ENCODE measurements at places on chromosomes 3 and 15.

GRCh38 chr15:97597801-97598200 lies 362.7 kb upstream of the ARRDC4 start:
- DNase-seq: no peak

DNA sequence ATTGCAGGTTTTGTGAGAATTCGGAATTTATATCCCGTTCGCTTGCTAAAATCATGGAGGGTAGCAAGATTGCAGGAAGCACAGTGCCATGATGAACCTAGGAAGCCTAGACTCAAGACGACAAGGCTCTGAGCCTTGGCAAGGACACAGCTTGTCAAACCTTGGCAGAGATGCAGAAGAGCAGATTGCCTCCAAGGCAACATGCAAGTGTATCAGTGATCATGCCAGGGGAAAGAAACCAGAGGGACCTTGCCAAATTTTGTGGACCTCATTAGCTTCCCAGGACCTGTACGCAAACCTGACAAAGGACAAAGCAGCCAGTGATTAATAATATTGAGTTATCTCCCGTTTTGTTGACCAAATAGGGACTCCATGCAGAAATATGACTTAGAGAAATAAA lies 159.7 kb downstream of the GOLIM4 start:
- DNase-seq: no peak

GRCh38 chr3:150346981-150347863 lies 60.9 kb upstream of the TSC22D2 start:
- DNase-seq: no peak

- no peak for DNase-seq
Measured at GRCh38 chr3:122233101-122233952, 49.9 kb downstream of the CASR start.

GRCh38 chr15:31151301-31152233 lies 50.0 kb upstream of the TRPM1 start:
- no peak for DNase-seq

DNA sequence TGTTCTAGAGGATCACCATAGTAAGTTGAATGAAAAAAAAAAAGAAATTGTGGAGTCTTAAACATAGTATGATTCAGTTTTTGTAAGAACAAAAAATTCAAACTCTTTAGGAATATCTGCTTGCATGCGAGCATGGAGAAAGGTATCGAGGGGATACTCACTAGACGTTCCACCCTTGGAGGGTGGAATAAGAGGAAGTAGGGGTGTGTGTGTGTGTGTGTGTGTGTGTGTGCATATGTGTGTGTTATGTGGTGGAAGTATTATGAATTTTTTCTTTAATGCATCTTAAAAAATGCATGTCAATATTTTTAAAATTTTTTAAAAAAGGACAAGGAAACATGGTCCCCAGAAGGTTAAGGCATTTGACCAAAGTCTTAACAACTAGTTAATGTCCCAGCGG lies 26.5 kb upstream of the SIAH2 start:
- DNase-seq: no peak

GRCh38 chr15:56744701-56745683 lies 11.7 kb upstream of the ZNF280D start:
- DNase-seq: no peak

GRCh38 chr3:140076552-140076951 lies 141.6 kb downstream of the CLSTN2 start:
- DNase-seq: no peak

GRCh38 chr15:70354346-70354905 lies 256.7 kb upstream of the TLE3 start:
- no peak for DNase-seq

GRCh38 chr3:38108649-38109579 lies 28.0 kb downstream of the ACAA1 start:
- no peak for DNase-seq

GRCh38 chr3:125108833-125109535 lies 53.2 kb upstream of the HEG1 start:
- no peak for DNase-seq

- no peak for DNase-seq
Measured at GRCh38 chr15:24696842-24697241, 21.3 kb downstream of the NPAP1 start.

DNA sequence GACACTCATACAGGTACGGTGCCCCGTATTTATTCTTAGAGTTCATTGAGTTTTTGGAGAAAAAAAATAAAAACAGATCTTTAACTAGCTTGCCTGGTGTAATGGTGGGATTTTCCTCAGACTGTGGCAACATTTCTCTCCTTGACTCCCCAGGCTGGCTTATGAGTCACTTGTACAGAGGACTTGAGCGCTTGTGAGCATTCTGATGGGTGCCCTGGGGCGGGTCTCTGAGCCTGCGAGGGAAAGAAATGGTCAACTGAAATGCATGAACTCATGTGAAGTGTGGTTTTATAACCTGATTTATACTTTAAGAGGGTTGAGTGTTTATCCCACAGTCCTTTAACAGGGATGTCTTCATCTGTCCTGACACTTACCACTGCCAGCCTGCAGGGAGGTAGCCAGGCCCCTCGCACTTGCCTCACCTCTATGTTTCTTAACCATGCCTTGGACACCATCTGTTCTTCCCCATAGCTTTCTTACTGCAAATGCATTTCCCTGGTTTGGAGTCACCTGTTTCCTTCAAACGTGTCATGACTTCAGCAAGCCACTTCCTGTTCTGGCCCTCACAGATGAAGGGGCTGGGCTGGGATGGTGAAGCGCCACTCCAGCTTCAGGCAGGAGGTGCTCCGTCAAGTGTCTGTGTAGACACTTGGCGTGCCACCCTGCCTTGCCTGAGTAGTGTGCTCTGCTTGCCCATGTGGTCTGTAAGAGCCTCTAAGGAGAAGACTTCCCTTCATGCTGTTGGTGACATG lies 118.7 kb downstream of the PDE8A start:
- DNase-seq: no peak

GRCh38 chr3:174253196-174253823 lies 605.8 kb upstream of the NAALADL2 start:
- DNase-seq: no peak

DNA sequence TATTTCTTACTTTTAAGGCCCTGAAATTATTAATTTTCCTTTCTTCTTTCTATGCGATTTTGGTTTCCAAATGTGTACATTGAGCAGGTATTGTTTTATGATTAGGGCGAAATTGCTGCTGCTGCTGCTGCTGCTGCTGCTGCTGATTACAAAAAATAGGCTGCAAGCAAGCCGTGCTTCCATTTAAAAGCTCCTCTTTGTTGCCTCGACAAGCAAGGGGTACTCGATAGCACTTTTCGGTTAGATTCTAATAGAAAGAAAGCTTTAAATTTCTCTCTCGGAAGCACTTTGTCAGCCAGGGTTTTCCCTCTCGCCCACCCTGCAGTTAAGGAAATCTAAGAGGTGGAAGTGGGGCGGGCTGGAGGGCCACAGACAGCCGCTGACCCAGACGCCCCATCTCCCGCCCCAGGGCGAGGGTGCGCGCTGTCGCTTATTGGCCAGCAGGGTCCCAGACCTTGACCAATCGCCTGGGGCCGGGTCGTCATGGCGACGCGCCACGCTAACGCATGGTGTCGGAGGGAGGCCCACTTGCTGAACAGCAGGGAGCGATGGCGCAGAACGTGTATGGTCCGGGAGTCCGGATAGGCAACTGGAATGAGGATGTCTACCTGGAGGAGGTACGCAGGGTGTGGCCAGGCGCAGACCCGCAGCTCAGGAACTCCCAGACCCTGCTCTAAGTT lies at the start of gene CFAP161:
Gene CFAP161, plus strand, starts transcription at position 489 of the 680 bp plus-strand sequence. Its CDS starts 60 bp downstream, at position 549.
- DNase-seq: peak; percentile 50

- no peak for DNase-seq
Measured at GRCh38 chr15:90119367-90119766, 17.1 kb upstream of the IDH2 start.

Data from caudate nucleus (tissue), 63 donors.